DMS53 (cell line): ENCODE measurements at places on chromosomes 16 and 17.

- peak; percentile 71 for DNase-seq
Observed at GRCh38 chr16:72455743-72456659, 284.0 kb upstream of the PMFBP1 start.

DNA sequence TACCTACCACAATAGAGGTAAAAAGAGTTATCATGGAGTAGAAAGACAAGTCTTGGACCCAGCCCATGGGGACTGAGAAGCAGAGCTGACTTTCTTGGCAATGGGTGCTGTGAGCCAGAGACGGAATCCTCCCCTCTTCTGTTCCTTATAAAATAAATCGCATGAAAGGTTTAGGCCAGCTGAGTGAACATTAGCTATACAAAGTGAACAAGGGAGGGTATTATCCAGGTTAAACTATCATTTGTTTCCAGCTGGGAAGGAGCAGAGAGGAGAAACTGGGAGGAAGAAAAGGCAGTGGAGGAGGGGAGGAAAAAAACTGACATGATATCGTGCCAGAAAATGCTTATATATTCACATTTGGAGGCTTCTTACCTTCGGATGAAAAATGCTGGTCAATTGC lies 13.3 kb upstream of the PAFAH1B1 start:
- DNase-seq: no peak

DNA sequence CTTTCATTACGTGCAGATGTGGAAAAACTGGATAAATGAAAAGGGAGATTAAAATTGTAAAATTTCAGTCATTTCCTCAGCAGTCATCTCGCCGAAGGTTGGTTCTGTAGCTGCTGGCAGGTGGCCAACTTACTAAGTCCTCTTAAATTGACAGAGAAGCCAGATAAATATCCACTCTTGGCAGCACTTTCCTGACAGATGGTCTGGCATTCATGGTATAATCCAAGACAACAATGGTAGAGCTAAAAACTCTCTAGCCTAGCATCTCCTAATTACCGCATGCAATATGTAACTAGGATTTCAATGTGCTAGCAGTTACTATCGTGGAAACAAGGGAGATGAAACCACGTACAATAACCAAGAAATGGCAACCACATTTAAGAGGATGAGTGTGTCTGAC lies 306.3 kb downstream of the CNTNAP4 start:
- peak; percentile 3 for DNase-seq

- DNase-seq: no peak
Observed at GRCh38 chr17:78485290-78486168, 91.7 kb downstream of the DNAH17 start.

GRCh38 chr17:1577182-1577581 lies 14.6 kb upstream of the PITPNA start:
- DNase-seq: no peak

- no peak for DNase-seq
Observed at GRCh38 chr17:48615047-48615962, at the start of gene HOXB8. Gene HOXB8, minus strand, starts transcription at chr17:48615292. Its CDS starts 588 bp downstream, at chr17:48614704.

GRCh38 chr17:72171703-72172667 lies 51.2 kb downstream of the SOX9 start:
- DNase-seq: peak; percentile 35

- peak; percentile 47 for DNase-seq
Observed at GRCh38 chr16:29141586-29142324, 156.9 kb downstream of the LAT start.

GRCh38 chr16:59683709-59684108 lies 949.6 kb upstream of the GOT2 start:
- no peak for DNase-seq

DNA sequence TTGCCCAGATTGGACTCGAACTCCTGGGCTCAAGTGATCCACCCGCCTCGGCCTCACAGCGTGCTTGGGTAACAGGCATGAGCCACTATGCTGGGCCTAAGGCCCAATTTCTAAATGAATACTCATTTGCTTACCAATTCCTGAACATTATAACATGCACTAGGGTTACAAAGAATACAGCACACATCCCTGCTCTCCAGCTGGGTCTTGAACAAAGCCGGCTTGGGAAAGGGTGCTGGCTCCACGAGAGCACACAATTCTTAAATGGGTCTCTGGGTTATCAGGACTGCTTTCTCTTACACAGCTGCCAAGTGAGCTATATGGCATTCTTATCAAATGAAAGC lies 58.3 kb downstream of the HIC1 start:
- no peak for DNase-seq

DNA sequence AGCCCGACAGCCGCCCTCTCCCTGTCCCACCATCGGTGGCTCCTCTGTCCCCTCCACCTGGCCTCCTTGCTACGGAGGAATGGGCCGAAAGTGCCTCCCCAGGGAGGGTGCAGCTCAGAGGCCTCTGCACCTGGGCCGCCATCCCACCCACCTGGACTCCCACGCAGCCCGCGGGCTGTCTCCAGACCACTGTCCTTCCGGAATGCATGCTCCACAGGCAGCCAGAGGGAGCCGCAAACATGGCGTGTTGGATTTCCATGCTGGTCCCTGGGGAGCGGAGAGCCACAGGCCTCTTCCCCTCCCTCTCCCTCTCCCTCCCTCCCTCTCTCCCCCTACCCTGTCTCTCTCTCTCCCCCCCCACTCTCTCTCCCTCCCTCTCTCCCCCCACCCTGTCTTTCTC lies 3.0 kb downstream of the SSTR5 start:
- no peak for DNase-seq

GRCh38 chr17:38660097-38661025 lies 14.4 kb downstream of the EPOP start:
- DNase-seq: peak; percentile 69

DNA sequence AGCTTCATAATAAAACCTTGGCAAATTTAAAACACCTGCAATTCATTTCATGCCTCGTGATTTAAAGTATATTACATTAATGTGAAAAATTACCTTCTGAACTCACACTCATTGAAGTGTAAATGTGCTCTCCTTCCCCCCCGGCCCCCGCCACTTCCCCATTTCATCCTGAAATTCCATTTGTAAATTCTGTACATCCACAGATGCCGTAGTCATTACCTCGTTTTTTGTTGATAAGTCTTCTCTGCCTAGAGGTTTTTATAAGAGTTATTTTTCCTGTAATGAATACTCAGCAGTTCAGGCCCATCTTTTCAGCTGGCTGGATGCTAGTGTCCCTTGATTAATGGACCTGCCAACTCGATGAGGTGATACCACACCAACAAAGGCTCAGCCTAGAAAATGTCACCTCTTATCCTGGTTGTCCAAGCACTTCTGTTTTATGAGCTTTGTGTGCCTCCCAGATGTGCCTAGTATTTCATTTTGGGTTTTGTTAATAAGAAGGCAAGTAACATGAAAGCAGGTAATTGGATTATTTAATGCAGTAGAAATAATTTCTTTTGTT lies 64.8 kb upstream of the KIFC3 start:
- DNase-seq: no peak

- DNase-seq: peak; percentile 28
Observed at GRCh38 chr17:37239690-37240334, 136.0 kb upstream of the C17orf78 start.

- DNase-seq: no peak
Observed at GRCh38 chr17:39659279-39660010, 5.7 kb upstream of the TCAP start.

- no peak for DNase-seq
Observed at GRCh38 chr16:50675686-50676610, 5.2 kb downstream of the SNX20 start.

DNA sequence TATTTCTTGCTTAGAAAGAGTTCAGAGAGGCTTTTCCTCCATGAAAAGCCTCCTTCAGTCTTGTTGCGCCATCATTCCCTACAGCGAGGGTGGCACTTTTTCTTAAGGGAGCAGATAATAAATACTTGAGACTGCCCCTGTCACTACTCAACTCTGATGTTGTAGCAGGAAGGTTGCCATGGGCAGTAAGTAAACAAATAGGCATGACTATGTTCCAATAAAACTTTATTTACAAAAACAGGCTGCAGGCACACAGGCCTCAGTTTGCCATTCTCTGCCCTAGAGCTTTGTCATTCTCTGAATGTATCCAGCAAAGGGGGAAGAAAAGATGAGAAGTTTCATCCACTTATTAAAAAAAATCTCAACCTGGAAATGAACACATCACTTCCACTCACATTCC lies 60.4 kb downstream of the MYOCD start:
- no peak for DNase-seq

DNA sequence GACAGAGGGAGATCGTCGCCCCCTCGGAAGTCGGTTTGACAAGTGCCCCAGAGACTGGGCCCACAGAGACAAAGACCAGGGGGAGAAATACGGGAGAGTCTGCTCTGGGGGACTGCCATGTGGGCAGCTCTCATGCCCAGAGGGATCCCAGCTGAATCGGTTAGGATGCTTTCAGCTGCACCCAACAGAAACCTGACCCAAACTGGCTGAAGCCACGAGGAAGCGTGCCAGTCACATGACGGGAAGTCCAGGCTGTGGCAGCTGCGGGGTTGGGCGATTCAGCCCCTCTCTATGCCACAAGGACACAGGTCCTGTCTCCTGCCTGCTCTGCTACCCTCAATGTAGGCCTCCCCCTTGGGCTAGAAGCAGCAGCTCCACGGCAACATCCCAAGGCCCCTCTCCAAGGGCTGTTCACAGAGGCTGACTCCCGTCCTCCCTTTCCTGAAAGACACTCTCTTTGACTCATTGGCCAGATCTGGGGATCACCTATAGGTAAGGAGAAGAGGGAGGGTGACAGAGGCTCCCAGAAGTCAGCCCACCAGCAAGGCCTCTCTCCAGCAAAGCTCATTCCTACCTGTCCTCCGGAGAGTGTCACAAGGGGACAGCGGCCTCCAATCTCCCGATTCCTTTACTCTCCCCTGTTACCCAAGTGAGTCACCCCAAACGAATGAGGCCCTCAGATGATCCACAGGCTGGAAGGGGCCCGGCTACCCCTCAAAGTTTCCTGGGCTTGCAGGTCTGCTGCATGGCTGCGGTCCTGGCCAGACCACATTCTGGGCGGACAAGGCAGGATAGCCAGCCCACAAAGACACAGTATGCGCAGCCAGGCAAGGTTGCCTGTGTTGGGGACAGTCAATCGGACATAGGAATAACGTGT lies 75.8 kb downstream of the RBFOX3 start:
- no peak for DNase-seq

- peak; percentile 81 for DNase-seq
Observed at GRCh38 chr17:4900231-4901107, 1.1 kb downstream of the C17orf107 start.

- no peak for DNase-seq
Observed at GRCh38 chr17:59435238-59435637, 103.8 kb downstream of the YPEL2 start.

DNA sequence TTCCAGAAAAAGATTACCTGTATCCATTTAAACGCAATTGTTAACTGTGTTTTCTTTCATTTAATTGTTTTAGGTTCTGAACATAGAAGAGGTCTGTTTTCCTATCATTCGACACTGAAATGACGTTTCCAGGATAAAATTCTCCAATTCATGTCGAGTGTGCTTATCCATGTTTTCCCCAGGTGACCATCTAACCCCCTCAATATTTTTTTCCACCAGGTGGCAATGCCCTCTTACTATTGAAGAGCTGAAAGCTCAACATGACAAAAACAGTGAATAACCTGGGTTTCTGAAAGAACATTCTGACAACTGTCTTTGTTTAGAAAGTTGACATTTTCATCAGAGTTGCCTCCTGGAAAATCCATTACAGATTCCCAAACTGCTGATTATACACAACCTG lies 948.7 kb downstream of the KCNJ2 start:
- peak; percentile 59 for DNase-seq

DNA sequence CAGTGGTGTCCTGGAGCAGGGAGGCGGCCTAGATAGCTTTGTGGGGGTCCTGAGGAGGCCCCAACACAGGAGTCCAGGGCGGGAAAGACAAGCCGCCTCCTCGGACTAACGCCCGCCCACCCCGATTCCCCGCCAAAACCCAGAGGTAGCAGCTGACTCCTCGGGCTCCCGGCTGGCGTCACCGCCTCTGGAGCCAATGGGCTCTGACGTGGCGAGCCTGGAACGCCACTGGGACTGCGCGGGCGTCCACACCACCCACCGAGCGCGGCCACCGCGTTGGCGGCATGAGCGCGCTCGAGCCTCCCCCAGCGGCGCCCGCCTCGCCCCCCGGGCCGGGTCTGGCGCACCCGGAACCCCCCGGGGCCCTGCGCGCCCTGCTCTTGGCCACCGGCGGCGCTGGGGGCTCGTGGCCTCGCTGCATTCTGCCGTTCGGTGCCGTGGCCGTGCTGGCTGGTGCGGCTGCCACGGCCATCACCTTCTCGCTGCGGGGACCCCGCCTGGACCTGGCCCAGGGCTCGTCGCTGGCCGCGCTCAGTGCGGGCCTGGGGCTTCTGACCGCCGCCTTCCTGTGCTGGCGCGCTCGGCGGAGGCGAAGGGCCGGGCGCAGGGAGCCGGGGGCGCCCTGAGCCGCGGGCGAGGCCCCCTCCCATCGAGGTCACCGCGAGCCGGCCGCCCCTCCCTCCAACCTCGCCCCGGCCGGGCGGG lies 3.4 kb upstream of the NTN3 start:
- peak; percentile 87 for DNase-seq

- no peak for DNase-seq
Observed at GRCh38 chr16:77077256-77077922, 113.6 kb upstream of the MON1B start.

DNA sequence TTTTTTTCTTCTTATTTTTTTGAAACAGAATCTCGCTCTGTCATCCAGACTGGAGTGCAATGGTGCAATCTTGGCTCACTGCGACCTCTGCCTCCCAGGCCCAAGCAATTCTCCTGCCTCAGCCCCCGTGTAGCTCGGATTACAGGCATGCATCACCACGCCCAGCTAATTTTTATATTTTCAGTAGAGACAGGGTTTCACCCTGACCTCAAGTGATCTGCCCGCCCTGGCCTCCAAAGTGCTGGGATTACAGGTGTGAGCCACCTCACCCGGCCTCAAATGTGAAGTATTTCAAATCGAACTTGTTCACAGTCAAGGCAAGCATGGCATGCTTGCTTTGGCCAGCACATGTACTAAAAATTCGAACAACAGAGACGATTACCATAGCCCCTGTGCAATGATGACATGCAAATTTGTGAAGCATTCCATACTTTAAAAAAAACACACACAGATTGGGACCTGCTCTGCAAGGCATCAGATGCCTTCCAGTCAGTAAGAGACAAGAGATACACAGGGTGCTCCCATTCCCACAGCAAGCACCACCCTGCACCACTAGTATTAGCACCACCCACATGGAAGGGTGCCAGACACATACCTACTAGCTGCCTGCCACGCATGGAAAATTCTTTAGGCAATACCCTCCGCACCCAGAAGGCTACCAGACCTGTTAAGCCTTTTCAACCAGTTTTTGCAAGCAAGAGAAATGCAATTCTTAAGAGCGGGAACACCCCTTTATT lies 47.2 kb downstream of the ANKRD11 start:
- peak; percentile 17 for DNase-seq

- DNase-seq: no peak
Observed at GRCh38 chr17:69725146-69725545, 310.6 kb downstream of the MAP2K6 start.

- DNase-seq: no peak
Observed at GRCh38 chr17:78380370-78380769, 1.9 kb downstream of the PGS1 start.

- no peak for DNase-seq
Observed at GRCh38 chr17:38329808-38330730, 13.7 kb downstream of the GPR179 start.
